ENCODE measurements at places on chromosomes 1 and 21. TPM values are rescaled to one million over a fixed set of nuclear protein-coding genes. Genes with fewer than 3 reads are reported as not detected.

The DIPK1A gene
- total RNA-seq = 20.0 TPM

The FCRL4 gene
- not detected for total RNA-seq

The NCMAP gene
- 2.1 TPM for total RNA-seq

The SPRR2B gene
- total RNA-seq = not detected

The MATN1 gene
- total RNA-seq = 0.33 TPM

The FAM167B gene
- total RNA-seq = 2.1 TPM

The SDC3 gene
- 49.3 TPM for total RNA-seq
